ENCODE measurements at places on chromosomes 7 and 10.
A peak's percentile ranks its signal among the peaks of the same experiment; 100 is the strongest.

GRCh38 chr10:85671530-85671929 is 695.1 kb downstream of the GRID1 start:
- DNase-seq, result no peak

- DNase-seq, result no peak
These were observed 982 bp downstream of the IDI1 start for GRCh38 chr10:1047937-1048336.

DNA sequence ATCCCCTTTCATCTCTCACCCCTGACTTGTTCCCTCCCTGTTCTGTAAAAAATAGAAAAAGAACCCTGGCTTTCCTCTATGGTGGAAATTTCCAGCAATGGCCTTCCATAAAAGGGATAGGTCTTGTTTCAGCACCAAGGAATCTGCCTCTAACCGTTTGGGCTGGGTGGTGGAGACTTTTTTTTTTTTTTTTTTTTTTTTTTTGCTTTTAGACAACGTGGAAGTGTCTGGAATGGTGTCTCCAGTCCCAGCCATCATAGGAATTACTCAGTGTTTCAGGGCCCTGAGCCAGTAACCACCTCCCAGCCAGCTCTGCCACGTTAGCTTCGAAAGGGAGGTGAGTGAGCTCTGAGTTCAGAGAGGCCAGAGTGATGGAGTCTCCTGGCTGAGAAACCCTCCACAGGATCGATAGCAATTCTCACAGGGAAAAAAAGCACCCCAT is 97.3 kb upstream of the COL1A2 start:
- DNase-seq, result no peak

DNA sequence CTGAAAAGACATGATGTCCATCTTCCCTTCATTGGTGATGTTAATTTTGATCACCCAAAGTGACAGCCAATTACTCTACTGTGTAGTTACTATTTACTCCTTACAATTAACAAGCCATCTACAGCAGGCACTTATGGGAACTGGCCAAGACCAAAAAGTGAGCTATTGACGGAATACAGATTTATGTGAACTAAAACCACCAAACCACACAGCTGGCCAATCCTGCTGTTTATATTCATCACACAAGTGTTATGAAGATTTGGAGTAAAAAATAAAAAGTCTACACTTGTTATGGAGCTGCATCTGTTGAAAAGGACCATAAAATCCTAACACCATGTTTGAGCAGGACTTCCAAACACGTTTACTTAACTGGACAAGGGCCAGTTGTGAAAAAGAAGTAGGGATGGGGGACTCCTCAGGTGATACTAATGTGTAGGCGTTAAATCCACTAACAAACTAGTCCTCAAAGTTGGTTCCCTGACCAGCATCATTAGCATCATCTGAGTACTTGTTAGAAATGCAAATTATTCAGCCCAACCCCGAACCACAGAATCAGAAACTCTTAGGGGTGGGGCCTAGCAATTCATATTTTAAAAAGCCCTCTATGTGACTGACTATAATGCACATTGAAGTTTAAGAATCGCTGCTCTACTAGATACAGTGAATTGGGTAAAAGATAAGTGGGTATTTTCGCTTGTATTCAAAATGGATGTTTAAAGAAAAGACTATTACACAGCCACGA is 11.6 kb downstream of the MCMBP start:
- no peak for DNase-seq

DNA sequence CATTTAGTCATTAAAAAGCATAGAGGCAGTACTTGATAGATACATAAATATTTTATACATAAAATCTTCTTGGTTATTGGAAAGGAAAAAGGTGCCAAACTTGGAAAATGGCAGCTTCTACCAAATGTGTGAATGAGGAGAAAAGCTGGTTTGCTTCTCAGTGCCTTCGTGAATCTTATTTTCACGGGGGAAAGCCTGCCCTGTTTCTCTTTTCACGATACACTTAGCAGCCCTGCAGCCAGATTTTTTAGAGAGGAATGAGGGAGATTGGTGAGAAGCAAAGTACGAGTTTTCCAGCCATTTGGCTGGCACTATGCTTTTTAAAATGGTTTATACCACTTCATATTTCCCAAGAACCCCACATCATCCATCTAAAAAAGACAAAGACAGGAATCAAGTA is 22.9 kb upstream of the C1QL3 start:
- DNase-seq, result no peak

DNA sequence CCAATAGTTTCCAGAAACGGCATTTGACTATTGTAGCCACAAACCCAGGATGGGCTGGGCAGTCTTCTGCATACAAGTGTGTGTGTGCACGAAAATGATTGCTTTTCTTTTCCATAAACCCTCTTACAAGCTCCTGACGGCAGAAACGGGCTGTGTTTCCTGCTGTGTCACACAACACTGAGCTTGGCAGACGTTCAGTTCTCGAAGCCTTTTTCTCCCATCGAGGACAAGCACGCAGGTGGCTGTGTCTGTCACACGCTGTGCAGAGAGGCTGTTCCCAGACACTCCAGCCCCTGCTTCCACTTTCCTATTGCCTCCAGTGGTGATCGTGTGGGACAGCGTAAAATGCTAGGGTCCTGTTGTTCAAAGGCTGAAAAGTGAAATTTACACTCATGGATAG is 32.1 kb downstream of the RBAK start:
- peak; percentile 12 for DNase-seq

GRCh38 chr7:89503281-89503680 is 651.0 kb upstream of the STEAP1 start:
- no peak for DNase-seq

DNA sequence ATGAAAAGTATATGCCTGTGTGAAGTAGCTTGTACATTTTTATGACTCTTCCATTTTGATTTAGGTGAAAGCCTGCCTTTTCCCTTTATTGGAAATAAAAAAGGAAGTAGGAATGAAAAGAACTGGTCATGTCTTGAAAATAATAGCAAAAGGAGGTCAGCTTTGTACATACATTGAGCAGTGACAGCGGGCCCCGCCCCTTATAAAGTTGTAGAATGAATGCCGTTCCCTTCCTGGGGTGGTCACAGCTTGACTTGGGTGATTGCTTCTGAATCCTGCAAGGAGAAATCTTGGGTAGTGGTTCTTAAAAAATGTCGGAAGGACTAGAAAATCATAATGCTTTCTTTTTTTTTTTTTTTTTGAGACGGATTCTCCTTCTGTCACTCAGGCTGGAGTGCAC is 31.7 kb downstream of the CAMK1D start:
- no peak for DNase-seq

GRCh38 chr10:44416936-44417335 is 32.0 kb upstream of the CXCL12 start:
- no peak for DNase-seq

DNA sequence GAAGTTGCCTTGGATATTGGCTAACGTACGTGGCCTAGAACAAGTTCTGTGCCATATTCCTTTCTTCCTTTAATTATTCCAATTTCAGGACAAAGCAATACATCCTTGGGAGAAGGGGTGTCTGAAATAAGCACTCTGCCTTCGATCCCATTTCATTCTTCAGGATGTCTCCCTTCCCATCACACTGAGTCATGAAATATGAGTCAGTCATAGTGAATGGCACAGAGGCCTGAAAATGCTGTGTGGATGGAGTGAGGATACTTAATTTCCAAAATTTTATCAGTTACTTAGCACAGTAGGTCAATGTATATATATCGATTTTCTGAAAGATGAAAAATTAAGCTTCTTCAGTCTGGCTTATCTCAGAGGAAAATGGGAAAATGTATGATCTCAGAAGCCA is 19.5 kb downstream of the EVX1 start:
- DNase-seq, result no peak

DNA sequence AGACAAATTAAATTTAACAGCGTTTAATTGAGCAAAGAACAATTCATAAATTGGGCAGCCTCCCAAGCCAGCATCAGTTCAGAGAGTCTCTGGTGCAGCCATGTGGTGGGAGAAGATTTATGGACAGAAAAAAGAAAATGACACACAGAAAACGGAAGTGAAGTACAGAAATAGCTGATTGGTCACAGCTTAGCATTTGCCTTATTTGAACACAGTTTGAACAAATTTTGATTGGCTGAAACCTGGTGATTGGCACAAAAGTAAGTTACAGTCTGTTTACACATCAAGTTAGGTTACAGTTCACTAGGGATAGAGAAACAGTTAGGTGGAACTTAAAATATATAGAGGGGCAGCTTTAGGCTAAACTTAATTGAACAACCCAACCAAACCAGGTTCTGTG is 720.1 kb downstream of the TYW1 start:
- DNase-seq, result no peak

- no peak for DNase-seq
These were observed 797.3 kb downstream of the XPNPEP1 start for GRCh38 chr10:109126016-109126415.

DNA sequence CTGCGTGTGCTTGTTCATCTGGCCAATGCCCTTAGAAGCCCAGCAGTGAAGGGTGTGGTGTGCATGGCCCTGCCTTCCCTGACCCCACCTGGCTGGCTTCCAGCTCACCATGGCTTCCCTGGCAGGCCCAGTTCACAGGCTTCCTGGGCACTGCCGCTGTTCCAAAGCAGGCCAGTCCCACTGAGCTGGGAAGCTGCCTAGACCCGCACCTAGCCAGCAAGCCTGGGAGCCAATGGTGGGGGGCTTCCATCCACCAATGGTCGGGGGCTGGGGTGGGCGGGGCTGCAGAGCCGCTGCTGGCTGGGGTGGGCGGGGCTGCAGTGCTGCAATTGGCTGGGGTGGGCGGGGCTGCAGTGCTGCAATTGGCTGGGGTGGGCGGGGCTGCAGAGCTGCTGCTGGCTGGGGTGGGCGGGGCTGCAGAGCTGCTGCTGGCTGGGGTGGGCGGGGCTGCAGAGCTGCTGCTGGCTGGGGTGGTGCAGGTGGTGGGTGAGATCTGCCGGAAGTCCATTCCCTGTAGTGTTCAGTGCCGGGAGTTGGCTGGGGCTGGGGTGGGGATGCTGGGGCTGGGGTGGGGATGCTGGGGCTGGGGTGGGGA is 12.4 kb downstream of the CALY start:
- DNase-seq, result peak; percentile 55

DNA sequence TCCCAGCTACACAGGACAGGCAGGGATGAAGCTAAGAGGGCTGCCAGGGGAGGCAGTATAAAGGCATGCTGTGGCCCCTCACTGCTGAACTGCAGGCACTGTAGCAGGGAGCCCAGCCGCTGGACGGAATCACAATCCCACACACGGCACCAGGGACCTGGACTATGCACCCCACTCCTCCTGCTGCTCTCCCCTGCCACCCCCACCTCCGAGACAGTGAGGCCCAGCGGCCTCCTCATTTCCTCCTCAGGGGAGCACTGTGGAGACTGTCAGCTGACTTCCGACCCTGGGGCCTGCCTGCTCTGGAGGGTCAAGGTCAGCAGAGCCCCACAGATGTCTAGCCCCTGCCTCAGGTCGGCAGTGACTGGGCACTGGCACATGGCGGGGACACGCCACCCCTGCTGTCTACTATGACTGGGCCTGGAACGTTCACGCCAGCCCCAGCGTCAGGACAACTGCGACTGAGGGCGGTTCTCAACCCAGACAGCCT is 92.7 kb downstream of the FAM53B start:
- DNase-seq, result no peak

DNA sequence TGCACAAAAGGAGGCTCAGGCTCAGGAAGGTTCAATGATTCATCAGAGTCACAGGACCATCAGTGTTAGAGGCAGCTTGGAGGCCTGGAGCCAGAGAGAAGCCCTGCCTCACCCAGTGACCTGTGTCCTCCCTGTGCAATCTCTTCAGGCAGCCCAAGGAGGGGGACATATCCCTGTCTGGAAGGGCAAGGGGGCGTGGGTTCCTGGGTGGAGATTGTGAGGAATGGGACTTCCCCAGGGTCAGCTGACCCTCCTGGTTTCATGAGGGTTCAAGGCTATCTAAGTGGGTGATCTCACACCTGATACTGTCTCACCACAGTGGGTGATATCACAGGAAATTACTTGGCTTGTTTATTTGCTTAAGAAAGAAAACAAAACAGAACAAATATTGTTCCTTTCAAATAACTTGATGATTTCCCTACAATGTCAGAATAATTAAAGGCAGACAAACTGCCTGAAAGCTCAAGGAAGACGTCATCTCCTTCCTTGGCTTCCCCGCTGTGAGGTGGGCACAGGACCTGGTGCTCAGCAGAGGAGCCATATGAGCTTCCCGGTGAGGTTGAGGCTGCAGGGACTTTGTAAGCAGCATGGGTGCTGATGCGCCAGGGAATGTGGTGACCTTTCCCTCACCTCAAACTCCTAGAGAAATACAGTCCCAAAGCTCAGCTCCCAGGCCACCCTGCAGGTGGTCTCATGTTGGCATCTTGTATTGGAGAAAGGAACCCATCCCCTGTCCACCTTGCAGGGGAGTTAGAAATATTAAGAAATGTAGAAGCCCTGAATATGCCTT is 763.2 kb downstream of the GRID1 start:
- DNase-seq, result no peak

DNA sequence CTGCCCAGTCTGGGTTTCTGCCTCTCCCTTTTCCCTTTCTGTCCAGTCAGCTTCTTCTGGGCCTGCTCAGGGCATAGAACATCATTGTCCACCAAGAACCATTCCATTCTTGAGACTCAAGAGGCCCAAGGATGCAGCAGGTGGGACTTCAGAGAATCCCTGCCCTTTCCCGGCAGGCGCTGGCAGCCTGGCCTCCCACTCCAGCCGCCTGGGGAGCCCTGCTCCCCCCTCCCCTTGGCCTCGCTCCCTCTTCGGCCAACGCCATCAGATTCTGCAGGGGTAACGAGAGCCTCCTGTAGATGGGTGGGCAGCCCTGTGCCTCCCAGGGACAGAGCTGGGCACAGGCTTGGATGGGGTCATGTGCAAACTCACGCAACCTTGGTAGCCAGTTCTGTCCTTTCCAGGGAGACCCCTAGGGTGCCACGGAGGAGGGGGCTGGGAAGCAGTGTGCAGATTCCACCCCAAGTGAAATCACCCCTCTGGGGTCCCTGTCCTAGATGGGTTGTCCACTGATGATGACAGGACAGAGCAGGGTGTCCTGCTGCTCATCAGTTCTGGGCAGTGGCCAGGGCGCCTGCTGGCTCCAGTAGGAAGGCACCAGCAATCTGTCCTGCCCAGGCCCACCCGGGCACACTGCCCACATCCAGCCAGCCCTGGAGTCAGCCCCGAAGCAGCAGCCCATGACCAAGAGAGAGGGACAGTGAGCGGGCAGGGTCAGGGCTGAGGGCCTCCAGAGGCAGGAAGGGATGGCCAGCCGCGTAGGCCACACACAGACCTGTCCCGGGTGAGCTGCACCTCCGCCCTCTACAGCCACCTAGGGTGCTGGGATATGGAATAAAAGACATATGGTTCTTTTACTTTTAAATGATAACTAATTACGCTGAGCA is 47.7 kb downstream of the RASGEF1A start:
- DNase-seq, result no peak

- DNase-seq, result no peak
These were observed 127.1 kb upstream of the SVIL start for GRCh38 chr10:29761916-29762315.

DNA sequence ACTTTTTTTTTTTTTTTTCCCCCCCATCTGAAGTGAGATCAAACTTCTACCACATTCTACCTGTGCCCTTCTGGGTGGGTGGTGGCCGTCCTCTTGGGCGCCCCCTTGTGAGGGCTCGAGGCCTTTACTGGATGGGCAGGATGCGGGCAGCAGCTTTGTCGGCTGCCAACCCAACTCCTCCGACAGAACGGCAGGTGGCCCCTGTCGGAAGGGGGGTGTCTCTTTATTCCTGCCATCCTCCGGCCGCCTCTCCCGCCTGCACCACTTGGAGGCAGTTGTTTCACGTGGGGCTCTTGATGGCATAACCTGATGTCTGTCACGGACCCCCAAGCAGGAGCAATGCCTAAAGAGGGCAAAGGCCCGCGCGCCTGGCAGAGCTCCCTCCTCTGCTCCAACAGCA is 31.0 kb downstream of the AMZ1 start:
- peak; percentile 18 for DNase-seq

- DNase-seq, result no peak
These were observed 259.4 kb downstream of the STK31 start for GRCh38 chr7:23969443-23969842.

GRCh38 chr7:96599288-96599936 is 110.2 kb downstream of the SEM1 start:
- DNase-seq, result no peak

Data from nucleus accumbens (tissue), 56 donors.